ENCODE measurements at places on chromosomes 11 and 22.

DNA sequence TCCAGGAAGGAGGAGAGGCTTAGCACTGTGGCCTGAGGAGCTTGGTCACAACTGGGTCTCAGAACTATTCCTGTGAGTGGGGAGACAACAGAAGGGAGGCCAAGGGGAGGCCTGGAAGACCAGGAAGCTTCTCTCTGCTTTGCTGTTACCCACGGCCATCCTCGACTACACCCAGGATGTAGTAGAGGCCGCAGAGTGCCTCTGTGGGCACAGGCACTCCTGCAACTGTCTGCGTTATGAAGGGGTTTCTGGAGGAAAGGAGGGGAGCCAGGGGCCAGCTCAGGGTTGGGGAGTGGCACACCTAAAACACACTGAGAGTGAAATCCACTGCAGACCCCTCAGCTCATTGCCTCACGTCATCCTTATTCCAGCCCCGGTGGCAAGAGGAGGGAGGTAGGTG lies 3.8 kb upstream of the MFRP start:
- DNase-seq: peak; percentile 24

DNA sequence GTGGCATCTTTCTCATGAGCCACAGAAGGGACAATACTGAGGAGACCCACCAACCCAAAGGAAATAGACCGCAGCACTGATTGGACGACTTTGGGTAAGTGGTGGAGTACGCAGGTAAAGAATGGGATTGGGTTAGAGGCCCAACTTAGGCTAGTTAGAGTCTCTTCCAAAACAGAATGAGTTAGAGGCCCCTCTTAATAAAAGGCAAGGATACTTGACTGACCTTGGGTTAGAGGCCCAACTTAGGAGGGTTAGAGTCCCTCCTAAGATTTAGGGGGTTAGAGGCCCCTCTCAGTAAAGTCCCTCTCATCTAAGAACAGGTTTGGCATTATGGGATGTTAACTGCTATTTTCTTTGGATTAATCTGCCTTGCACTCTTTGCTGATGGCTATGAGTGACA lies 24.6 kb downstream of the CCKBR start:
- DNase-seq: no peak

DNA sequence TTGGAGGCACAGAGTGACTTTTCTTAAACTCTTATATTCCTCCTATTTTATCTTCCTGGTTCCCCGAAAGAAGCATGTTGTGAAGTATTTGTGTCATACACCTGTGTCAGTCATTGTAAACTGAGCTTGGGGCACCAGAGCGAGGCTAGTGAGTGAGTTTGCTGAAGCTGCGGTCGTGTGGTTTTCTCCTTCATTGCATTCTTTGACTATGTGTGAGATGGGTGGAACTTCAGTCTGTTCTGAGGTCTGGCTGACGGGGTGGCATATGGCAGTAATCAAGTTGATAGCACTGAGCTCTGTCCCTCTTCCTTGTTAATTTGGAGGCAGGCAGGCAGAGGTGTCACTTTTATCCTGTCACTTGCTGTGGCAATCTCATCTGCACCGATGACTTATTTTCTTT lies 4.2 kb downstream of the VPS26B start:
- DNase-seq: no peak

DNA sequence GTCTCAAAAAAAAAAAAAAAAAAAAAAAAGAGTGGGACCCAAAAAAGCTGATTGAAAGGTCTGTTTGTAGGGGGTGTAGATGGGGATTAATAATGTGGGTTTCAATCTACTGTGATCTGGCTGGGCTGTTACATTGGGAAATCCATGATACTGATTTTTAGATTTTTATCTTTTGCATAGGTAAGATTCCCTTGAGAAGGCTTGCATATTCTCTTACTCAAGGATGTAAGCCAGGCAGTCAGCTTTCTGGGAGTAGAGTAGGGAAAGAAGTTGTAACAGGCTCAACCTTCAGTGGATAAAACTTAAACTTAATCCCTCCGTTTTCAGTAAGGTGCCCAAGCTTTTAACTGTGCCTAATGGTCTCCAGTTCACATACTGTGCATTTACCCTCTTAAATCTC lies 1.9 kb upstream of the CHEK1 start:
- no peak for DNase-seq

GRCh38 chr11:86703987-86704386 lies 31.6 kb upstream of the ME3 start:
- DNase-seq: no peak

DNA sequence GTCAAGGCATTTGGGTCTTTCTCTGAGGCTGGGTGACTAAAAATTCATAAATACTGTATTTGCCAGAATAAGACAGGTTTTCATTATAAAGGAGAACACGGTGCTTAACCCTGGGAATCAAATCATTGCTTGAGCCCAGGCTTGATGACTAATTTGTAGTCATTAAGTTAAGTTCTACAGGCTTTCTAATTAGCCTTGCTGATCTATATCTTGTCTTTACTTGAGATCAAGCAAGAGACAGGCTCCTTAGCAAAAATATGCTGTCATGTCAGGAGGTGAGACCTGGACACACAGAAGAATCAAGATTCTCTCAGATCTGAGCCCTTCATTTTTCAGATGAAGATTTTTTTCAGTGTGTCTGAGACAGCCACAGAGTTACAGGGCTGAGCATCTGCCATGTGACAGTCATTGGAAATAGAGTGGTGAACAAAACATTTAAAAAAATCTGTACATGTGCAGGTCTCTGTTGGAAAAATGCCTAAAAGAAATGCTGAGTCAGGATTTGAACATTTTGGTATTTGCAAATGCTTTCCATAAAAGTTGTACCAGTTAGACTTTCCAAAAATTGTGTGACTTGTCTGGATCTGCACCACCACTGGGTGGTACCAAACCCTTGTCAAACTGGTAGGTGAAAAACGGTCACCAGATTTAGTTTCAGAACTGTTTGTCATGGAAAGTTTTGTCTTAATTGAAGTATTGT lies 14.6 kb downstream of the ACAT1 start:
- DNase-seq: no peak

DNA sequence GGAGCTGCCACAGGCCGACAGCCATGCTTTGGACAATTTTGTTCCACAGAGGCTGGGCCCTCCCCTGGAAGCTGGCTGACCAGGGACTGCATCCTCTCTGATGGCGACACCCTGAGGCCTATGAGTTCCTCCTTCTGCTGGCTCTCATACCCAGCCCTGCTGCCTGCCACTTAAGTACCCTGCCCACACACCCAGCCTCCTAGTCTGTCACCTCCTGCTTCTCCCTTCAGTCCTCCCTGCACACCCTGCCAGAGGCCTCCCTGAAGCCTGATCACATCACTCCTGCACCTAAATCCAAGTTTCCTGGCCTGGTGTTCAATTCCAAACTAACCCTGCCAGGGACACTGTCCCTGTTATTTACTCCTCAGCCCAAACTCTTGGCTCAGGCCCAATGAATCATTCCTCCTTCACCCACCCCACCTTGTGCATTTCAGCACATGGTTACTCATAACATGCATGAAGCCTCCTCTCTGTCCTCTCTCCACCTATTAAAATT lies 136.7 kb upstream of the NECTIN1 start:
- DNase-seq: no peak

DNA sequence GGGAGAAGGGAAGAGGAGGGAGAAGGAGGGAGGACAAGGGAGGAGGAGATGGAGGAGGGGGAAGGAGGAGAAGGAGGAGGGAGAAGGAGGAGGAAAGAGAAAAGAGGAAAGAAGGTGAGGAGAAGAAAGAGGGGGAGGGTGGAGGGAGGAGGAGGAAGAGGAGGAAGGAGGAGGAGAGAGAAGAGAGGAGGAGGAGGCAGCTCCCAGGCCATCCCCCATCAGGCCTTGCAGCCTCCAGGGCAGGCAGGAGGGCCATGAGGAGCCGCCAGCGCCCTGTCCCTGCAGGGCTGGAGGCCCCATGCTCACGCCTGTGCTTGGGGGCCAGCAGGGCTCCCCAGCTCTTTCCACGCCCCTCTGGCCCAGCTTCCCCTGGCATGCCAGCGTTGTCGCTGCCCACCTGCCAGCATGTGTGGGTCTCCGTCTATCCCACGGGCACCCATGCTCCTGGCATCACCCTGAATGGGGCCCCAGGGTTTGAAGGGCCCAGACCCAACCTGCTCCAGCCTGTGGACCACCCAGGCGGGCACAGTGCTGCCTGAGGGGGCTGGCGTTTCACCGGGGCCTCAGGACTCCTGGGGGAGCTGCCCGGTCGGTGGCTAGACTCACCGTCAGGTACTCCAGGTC lies 5.2 kb downstream of the TSPAN32 start:
- DNase-seq: peak; percentile 25

GRCh38 chr11:113655771-113656170 lies 50.3 kb downstream of the TMPRSS5 start:
- no peak for DNase-seq

DNA sequence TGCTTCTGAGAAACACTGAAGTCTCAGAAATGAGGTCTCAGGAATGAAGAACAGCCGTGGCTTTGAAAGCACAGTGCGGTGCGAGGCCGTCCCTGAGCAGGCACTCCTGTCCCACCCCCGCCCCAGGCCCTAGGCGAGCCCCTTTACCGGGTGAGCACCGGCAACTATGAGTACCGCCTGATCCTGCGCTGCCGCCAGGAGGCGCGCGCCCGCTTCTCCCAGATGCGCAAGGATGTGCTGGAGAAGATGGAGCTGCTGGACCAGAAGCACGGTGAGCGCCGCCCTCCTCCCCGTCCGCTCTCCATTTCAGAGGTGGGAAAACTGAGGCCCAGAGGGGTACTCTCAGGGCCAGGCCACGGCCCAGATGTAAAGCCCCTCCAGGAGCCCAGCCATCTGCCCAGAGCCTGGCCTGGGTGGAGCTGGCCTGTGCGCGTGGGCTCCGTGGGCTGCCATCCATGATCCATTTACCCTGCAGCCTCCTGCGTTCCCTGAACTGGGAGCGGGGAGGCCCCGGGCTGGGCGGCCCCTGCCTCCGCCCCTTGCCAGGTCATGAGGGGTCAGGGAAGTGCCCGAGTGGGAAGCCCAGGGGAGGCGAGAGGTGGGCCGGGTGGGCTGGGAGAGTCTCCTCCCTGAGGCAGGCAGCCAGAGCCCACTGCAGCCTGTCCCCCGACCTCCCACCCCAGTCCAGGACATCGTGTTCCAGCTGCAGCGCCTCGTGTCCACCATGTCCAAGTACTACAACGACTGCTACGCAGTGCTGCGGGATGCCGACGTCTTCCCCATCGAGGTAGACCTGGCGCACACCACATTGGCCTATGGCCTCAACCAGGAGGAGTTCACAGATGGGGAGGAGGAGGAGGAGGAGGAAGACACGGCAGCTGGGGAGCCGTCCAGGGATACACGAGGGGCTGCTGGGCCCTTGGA lies 9.5 kb downstream of the SLC16A8 start:
- peak; percentile 89 for DNase-seq

DNA sequence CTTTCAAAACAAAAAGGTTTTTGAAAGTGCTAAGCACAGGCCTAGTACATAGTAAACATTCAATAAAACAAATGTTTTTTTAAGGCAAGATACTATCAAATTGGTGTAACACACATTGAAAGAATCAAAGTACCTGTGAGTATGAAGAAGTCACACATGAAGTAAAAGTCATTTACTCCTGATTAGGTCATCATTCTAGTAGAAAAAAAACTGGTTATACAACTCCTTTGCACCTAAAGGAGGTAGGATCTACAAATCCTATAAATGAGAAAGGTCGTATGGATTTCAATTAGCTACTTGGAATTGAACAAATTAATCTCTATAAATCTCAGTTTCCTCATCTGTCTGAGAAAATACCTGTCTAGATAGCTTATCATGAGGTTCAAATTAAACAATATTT lies 80.8 kb downstream of the SIK3 start:
- no peak for DNase-seq

DNA sequence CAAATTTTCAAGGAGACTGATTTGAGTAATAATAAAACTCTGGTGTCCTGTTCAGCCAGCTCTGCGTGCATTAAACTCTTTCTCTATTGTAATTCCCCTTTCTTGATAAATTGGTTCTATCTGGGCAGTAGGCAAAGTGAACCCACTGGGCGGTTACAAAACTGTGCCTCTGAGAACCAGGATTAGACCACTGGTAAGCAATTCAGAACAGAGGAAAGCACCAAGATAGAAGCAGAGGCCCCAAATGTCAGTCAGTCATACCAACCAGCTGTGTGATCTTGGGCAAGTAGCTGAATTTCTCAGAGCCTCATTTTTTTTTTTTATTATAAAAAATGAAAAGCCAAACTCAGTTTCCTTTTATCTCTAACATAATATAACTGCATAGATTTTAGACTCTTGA lies 54.9 kb downstream of the TRIM44 start:
- DNase-seq: no peak

DNA sequence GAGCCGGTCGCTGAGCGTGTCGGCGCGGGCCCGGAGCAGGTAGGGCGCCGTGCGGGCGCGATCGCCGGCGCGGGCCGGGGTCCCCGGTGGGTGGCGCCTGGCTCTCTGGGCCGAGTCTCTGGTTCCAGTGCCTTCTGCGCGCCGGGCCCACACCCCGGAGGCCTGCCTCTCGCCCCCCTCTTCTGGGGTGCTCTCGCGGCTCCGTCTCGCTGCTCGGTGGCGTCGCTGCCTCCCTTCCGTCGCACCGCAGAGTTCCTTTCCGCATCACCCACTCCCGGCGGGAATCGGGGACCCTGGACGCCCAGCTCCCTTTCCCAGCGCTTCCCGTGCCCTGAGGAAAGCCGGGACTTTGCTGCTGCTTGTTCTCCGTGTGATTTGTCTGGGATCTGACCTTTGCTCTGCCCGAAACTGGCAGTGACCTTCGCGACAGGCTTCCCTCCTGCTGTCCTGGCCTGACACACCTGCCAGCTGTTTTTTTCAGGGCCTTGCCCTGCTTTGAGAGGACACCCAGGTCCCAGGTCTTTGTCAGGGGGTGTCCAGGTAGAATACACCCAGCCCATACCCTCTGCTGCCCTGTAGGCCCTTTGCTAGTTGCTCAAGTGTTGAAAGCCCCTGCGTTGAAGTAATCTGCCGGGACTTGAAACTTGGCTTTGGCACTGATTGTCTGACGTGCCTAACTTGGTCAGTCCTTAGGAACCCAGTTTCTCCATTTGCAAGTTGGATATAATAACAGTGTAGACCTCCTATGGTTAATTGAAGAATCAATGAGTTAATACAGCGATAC lies 711 bp downstream of the FDX1 start:
- no peak for DNase-seq
